ENCODE measurements at places on chromosomes 3 and 15.
A peak's percentile ranks its signal among the peaks of the same experiment; 100 is the strongest.

DNA sequence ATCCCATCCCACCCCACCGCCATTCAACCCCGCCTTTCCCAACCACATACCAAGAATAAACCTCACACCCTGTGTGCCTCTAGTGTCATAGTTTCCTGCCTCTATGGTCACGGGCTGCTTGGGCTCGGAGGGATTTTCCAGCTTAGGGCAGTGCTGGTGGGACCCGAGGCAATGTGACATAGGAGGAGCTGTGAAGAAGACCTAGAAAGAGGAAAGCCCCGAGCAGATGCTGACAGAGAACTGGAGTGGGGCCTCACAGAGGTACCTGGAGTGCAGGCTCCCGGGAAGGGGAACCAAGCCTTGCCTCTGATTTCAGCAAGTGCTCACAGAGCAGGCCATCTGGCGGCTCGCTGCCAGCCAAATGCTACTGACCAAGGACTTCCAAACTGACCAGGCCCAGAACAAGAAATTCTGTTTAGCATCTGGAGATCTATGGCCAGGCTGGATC, 27.5 kb downstream of the BHLHE40 start:
- peak; percentile 82 for DNase-seq

- no peak for DNase-seq
These were observed 296.9 kb upstream of the CHRNA7 start for GRCh38 chr15:31733424-31733823.

DNA sequence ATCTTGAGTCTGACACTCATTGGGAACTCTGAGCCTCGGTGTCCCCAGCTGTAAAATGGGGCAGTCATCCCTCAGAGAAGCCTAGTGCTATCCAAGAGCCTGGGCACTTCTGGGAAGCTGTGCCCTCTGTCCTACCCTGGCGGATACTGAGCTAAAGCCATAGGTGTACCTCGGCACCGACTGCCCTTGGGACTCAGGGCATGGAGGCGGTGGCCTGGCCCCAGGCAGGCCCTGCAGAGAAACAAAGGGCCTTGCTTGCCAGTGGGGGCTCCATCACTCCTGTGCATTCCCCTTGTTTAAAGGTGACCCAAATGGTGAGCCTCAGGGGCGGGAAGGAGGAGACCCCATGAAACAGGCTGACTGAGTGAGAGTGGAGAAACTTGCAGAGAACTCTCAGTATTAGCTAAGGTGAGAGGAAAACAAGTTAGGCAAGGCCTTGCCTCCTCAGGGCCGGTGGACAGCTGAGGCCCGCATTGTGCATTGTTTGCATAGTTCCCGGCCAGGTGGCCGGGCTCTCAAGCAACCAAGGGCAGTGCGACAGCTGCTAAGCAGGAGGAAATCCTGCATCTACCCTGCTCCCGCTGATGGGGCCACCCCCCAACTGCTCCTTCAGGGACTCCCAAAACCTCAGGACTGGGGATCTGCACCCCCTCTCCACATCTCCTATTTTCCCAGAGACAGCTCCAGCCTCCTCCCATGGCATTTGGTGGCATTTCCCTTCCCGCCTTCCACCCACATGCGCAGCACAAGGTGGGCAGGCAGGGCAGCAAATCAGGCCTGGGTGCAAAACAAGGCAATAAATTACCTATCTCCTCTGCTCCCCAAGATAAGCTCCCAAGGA, 4.3 kb downstream of the PFKFB4 start:
- no peak for DNase-seq

GRCh38 chr15:49883121-49883520, 235.9 kb downstream of the ATP8B4 start:
- no peak for DNase-seq

DNA sequence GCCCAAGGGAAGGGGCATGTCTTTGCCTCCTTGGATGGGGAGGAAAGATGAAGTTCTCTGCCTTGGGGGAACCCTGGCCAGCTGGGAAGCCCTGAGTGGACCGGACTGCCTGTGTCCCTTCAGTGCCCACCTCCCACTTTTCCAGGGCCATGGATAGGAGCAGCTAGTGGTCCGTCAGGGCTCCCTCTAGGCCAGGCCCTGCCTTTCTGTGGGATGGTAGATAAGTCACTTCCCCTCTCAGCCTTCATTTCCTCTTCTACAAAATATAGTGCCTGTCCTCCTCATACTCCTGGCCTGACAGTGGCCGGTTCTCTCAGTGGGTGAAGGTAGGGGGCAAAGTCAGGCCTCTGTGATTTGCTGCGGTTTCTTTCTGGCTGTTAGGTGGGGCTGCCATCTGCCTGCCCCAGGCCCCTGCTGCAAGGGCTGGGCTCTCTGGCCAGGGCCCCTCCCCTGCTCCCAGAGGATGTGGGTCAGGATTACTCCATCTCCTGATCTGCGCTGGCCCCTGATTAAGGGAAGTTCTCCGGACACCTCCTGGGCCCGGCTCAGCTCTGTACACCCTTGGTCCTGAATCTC, 1.4 kb downstream of the PLEKHO2 start:
- peak; percentile 52 for DNase-seq

DNA sequence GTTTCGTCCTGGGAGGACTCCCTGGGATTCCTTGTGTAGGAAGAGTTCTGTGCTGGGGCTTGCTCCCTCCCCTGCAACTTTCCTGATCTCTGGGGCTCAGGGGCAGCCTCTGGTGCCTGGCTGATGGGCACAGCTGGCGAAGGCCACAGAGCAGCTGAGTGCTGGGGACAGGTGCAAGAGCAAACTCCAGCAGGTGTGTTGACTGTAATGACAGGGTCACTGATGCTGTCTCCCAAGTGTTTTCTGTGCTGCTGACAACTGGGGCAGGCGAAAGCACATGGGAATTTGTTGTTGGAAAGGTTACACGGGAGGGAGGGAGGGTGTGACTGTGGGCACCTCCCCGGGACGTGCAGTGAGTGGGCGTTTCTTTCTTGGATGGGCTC, 21.6 kb downstream of the CPN2 start:
- no peak for DNase-seq

DNA sequence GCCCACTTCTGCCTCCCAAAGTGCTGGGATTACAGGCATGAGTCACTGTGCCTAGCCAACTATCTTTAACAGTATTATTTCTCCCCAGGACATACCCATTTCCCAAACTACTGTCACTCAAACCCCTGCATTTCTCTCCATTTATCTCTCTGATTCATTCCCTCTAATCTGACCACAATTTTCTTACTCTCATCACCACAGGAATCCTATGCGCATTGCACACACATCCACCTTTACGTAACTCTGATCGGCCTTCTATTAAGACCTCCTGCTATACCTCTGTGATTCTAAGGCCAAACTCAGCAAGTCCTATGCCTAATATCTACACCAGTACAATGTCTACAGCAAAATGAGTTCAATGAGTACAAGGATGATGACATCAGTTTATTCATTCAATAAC, 235.0 kb downstream of the ULK4 start:
- no peak for DNase-seq

- no peak for DNase-seq
These were observed 26.1 kb downstream of the CERS3 start for GRCh38 chr15:100502651-100503050.

GRCh38 chr3:4680227-4680691, 187.1 kb downstream of the ITPR1 start:
- DNase-seq = no peak

GRCh38 chr3:42289026-42289425, 23.0 kb upstream of the CCK start:
- no peak for DNase-seq

- DNase-seq = no peak
These were observed 13.7 kb upstream of the ANP32A start for GRCh38 chr15:68834346-68834745.

- no peak for DNase-seq
These were observed 1132.5 kb downstream of the TUSC7 start for GRCh38 chr3:117842086-117842485.

GRCh38 chr15:53038655-53038941, 248.5 kb upstream of the ONECUT1 start:
- no peak for DNase-seq

GRCh38 chr15:22956257-22956977, 23.8 kb downstream of the CYFIP1 start:
- DNase-seq = no peak

DNA sequence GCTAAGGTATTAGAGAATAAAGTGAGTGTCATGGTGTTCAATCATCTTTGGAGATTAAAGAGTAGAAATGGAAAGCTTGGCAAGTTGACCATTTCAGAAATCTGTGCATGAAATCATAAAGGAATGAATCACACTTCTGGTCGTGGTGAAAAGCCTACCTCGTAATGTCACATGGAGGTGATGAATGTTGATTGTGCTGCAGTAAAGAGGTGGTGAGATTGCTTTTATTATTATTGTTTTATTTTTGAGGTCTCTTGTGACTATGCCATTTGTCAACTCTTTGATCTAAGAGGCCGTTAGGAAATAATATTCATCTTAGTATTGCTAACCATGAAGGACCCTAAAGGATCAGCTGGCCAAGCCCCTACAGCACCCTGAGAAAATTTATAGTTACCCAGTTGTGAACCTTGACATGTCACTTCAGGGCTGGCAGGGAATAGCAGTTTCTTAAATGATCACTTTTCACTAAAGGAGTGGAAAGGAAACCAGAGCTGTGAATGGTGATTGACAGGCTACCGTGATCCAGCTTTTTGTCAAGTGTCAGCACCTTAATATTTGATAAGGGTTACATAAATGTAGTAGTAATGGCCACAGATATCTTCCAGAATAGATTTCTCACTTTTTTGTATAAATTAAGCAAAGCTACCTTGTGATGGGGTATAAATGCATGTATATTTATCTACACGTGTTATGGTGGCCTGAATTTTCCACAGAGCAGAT, 203.9 kb downstream of the PTPRG start:
- DNase-seq = no peak

DNA sequence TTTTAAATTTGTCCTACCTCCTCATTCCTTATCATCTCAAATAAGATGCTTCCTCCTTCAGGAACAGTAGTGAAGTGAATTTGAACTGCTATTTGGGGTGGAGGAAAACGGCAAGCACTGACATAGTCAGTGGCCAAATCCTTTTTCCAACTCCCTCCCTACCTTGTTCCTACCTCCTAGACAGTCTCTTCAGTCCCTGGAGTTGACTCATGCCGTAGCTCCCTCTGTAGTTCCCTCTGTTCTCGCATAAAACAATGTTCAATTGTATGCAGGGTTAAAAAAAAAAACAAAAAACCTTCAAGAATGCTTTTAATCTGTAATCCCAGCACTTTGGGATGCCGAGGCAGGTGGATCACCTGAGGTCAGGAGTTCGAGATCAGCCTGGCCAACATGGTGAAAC, 1.4 kb downstream of the UBR1 start:
- DNase-seq = no peak

DNA sequence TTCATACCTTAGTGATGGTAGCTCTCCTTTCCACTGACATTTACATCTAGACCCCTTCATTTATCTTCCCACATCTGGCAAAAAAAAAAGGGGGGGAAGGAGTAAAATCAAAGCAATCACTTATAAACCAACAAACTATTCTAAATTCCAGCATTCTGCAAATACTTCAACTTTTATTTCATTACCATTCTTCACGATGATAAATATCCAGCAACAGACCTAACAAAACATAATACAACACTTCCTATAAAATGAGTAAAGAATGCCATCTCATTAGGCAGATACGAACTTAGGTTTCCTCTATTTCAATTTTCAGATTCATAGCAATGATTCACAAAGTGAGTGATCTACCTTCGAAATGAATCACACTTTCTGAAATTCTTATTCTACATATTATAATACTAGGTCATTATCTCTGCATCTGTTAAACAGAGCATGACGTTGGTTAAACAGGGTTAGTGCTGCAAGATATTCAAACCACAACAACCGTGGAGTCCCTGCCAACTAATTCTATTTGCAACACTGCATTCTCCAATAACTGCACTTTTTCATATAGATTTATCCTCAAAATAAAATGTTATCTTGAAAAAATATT, at the start of gene LRRFIP2:
LRRFIP2 (minus strand) TSS at position 51 of the 595 bp plus-strand sequence. CDS start 25,599 bp downstream, outside the sequence.
- peak; percentile 62 for DNase-seq

- no peak for DNase-seq
These were observed 9.5 kb downstream of the LIMD1 start for GRCh38 chr3:45604066-45604465.

DNA sequence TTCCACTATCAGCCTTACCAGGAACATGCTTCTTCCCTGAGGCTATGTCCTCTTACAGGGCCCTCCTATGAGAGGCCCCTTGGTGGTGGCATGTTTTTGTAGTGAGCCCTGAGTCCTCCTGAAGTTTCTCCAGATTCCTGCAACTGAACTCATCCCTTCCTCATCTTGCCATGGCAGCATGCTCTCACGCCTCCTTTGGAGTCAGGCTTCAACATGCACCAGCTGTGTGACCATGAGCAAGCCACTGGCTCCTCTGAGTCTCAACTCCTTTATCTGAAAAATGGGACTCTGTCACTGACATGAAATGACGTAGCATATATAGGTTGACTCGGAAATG, 216.3 kb upstream of the TLE3 start:
- DNase-seq = no peak

GRCh38 chr3:46667061-46667621, 26.3 kb downstream of the ALS2CL start:
- peak; percentile 4 for DNase-seq

GRCh38 chr3:73653877-73654276, 29.1 kb upstream of the PDZRN3 start:
- DNase-seq = no peak

DNA sequence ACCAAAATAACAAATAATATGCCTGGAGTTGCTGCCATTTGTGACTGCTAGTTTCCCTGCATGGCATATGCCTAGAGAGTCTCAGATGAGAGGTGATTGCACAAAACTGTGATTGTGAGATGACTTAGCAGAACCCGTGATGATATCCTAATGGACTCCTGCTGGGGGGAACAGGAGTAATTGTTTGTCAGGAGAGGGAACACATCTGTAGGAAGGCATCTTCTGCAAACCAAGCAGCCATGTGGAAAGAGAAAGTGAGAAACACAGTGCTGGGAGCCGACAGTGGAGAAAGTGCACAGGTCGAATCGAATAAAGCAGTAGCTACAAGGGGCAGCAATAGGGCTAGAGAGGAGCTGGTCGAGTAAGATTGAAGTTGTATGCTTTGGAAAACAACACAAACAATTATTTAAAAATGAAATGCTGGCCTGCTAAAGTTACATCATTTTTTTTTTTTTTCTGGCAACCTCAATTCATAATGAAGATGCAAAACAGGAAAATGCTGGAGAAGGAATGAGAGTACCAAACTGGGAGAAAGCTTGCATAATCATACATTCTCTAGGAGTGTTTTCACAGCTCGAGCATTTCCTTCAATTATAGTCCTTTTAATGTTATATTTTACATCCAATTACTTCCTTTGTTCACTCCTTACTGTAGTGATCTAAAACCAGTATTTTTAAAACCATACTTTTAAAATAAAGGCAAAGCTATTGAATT, 494.2 kb upstream of the AGTR1 start:
- DNase-seq = no peak

- DNase-seq = no peak
These were observed 44.3 kb downstream of the P2RY1 start for GRCh38 chr3:152879130-152879789.

DNA sequence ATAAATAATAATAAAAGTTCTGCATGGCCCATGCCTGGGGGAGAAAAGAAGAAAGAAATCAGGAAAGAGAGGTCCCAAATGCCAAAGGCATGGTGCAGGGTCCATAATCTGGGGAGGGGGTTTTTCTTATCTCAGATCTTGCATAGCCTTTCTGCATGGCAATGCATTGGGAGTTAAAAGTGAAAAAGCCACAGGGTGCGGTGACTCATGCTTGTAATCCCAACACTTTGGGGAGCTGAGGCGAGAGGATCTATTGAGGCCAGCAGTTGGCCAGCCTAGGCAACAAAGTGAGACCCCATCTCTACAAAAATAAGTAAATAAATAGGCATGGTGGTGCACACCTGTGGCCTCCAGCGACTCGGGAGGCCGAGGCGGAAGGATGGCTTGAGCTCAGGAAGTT, 76.8 kb upstream of the GATA2 start:
- no peak for DNase-seq

- no peak for DNase-seq
These were observed 28.4 kb upstream of the PIK3CB start for GRCh38 chr3:138862924-138863775.

GRCh38 chr15:33292717-33293307, 18.0 kb upstream of the RYR3 start:
- no peak for DNase-seq

All from GM20000 (cell line).